ENCODE measurements at places on chromosomes 11 and 22.

DNA sequence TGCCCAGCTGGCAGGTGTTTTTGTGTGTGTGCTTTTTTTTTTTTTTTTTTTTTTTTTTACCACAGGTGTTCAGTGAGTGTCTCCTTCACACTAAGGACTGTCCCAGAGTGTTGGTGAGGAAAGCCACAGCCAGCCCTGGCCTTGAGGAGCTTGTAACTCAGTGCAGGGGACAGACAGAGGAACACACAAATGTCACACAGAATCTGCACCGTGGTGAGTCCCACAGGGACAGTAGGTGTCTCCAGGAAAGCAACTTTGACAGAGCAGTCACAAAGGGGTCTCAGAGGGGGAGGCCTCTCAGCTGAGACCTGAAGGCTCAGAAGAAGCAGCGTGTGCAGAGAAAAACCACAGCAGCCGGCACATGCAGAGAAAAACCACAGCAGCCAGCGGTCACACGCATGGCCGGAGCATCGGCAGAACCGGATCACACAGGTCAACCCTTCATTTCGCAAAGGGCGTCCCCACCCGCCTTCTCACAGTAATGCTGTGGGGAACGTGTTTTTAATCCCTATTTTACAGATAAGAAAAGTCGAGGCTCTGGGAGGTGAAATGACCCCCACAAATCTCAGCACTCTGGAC lies 101.7 kb upstream of the PRR5 start:
- no peak for DNase-seq

DNA sequence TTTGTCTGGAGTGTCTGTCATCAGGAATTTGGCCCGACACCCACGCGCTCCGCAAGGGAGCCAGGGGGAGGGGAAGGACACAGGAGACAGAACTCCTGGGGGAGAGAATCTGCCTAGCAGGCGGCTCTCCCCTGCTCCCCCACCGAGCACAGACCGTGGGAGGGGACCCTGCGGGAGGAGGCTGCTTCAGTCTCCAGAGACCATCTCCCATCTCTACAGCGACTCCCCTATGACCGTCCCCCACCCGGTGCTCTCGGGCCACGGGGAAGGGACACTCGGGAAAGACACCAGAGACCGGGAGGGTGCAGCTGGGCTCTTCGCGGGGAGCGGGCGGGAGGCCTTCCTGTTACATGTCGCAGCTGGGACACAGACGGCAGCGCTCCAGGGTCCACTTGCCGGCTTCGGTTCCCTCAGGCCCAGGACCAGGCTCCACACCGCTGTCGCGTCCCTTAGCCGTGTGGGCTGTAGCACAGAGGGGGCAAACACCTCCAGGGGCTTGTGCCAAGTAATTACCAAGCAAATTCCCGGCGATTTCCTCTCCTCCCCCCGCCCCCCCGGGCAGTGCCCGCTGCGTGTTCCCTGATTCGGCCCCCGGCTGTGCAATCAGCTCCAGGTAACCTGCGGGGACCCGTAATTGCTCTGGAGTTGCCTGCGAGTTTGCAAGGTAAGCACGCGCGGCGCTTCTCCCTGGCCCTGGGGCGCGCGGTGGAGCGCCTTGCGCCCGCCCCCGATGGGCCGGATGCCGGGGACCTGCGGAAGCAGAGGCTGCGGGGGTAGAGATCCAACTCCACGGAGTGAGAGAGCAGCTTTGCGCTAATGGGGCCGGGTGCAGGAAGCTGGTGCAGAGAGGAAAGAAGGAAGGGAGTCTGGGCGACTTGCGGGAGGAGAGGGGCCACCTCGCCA lies 155.1 kb upstream of the CADM1 start:
- DNase-seq: no peak

DNA sequence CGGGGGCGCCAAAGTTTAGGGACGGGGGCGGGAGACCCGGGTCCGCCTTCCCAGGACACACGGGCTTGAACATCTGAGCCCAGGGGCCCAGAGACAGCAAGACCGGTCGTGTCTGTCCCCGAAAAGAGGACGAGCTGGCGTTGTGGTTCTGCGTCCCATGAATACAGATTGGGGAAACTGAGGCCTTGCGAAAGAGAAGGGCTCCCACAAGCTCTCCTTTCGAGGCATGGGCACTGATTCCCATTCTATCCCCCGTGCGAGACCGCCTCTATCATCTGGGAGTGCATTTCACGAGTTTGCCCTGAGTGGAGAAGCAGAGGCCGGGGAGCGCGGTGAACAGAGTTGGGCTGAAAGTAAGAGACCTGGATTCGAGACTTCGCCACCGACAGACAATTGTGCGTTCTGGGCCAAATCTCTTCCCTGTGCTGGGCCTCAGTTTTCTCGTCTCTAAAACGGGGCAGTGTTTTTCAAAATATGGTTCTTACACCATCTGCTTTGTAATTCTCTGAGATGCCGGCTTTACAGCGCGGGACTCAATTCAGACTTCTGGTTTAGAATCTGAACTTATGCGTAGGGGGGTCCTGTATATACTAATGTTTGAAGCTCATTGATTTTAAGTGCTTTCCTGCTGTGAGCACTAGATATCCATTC lies 471 bp downstream of the RNF185 start:
- no peak for DNase-seq

DNA sequence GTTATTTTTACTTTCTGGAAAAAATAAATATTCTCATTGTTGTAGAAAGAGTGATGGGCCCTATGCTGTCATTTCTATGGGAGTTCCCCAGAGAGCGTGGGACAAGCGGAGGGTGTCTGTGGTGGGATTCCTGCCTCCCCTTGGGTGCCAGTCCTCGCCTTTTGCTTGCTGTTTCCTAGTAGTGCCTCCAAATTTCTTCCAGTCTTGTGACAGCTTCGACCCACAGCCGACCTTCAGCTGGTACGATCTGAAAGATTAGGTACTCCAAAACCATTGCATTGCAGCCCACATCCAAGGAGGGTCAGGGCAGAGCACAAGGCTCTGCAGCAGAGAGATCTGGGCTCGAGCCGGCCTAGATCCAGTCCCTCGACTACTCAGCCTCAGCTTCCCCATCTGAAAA lies 58.9 kb upstream of the EMID1 start:
- DNase-seq: no peak

DNA sequence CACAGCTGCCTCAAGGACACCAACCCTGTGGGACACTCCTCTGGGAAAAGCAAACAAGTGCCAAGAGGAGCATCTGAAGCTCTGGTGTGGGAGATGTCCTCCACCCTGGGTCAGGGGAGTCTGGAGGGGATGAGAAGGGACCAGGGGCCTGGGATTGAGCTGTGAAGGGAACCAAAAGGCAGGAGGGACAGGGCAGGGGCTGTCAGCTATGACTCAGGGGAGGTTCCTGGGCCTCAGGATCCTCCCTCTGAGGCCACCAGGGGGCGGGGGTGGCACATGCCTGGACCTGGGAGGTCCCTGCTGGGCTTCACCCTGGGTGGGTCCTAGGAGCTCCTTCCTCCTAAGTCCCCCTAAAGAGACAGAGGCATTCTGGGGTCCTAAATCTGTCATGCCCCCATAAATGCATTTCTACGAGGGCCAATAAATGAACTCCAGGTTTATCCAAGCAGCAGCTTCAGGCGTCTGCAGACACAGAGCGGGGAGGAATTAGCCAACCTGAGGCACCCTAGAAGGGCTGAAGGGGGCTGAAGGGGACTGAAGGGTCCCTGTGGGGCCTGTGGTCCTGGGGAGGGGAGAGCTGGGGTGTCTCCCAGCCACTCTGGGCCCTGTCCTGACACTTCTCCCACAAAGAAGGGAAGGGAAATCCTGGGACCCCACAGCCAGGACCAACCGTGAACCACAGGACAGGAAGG lies 31.9 kb upstream of the IGLL5 start:
- no peak for DNase-seq
